NCI-H460 (cell line): ENCODE measurements at places on chromosomes 13 and 19.

GRCh38 chr19:54133312-54133956, 4.1 kb upstream of the CNOT3 start:
- DNase-seq, result no peak

DNA sequence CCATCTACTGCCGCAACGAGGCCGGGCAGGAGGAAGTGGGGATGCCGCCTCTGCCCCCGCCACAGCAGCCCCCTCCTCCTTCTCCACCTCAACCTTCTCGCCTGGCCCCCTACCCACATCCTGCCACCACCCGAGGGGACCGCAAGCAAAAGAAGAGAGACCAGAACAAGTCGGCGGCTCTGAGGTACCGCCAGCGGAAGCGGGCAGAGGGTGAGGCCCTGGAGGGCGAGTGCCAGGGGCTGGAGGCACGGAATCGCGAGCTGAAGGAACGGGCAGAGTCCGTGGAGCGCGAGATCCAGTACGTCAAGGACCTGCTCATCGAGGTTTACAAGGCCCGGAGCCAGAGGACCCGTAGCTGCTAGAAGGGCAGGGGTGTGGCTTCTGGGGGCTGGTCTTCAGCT, 3.4 kb upstream of the NUP62 start:
- DNase-seq, result no peak

- no peak for DNase-seq
These were observed 130.8 kb downstream of the OLFM4 start for GRCh38 chr13:53159431-53159830.

- no peak for DNase-seq
These were observed 1.3 kb downstream of the GADD45B start for GRCh38 chr19:2477141-2477710.
